Hypothalamus (tissue), 51 donors: ENCODE measurements at places on chromosomes 6 and 20.

DNA sequence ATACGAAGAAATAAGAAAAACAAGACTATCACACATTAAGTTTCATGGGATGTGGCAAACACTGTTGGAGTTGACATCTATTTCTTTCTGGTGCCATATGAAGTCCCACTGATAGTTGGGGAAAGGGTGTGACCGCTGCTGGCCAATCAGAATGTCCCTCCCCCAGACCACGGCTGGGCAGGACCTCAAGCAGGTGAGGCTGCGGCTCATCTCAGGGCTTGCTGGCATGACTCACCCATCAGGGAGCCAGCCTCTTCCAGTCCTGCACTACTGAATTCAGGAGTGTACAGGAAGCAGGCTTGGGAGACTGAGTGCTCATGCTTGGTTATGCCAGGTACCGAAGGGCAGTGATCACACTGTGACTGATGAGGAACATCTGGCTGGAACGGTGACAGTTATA lies 18.9 kb downstream of the PREP start:
- no peak for DNase-seq

DNA sequence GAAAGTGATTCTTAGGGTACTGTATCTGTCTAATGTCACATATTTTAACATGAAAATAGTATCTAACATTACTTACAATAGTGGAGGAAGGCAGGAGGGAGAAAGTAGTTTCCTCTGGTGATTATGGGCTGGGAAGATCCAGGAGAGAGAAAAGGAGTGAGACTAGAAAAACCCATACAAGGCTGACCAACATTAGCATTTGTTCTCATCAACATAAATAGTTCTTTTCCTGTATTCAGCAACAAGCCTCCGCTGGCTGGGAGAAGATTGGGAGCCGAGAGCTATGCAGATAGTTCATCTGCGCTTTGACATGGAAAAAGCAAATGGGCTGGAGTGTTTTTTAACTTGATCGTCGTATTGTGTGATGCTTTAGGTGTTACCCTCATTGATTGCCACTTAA lies 239.4 kb downstream of the PHACTR1 start:
- no peak for DNase-seq

DNA sequence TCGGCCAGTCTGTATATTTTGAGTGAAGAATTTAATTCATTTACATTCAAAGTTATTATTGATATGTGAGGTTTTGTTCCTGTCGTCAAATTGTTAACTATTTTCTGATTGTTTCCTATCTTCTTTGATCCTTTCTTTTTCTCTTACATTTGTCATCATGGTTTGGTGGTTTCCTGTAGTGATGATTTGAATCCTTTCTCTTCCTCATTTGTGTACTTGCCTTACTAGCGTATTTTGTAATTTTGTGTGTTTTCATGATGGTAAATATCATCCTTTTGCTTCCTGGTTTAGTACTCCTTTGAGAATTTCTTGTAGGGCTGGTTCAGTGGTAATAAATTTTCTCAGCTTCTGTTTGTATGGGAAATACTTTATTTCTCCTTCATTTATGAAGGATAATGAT lies 151.7 kb upstream of the CEP162 start:
- DNase-seq: no peak

DNA sequence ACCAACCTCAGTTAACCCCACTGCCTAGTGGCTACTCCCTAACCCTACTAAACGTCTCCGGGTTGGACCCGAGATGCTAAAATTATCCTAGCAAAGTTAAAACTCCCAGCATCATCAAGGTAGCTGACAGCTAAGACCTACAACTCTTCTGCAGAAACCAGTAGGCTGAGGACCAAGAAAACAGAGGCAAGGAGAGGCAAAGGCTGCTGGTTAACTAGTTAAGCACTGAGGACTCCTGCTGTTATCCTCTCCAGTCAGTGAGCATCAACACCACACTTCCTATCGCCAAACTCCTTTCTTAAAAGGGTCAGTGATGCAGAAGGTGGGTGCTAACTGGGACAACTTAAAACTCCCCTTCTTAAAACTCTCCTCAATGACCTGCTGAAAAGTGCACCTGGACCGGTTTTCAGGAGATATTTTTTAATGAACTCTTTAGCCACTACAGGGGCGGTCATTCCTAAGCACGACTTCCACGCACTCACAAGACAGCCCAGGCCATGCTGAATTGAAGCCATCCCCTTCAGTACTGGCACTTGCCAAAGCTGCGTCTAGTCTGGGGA lies 1.7 kb downstream of the TRERF1 start:
- no peak for DNase-seq

- DNase-seq: no peak
Observed at GRCh38 chr6:37840940-37841300, 21.4 kb downstream of the ZFAND3 start.

GRCh38 chr6:54236984-54237383 lies 71.3 kb upstream of the TINAG start:
- no peak for DNase-seq

GRCh38 chr6:11120271-11121005 lies 8.9 kb upstream of the ERVFRD-1 start:
- no peak for DNase-seq

GRCh38 chr20:13105864-13106457 lies 97.2 kb downstream of the SPTLC3 start:
- DNase-seq: no peak

DNA sequence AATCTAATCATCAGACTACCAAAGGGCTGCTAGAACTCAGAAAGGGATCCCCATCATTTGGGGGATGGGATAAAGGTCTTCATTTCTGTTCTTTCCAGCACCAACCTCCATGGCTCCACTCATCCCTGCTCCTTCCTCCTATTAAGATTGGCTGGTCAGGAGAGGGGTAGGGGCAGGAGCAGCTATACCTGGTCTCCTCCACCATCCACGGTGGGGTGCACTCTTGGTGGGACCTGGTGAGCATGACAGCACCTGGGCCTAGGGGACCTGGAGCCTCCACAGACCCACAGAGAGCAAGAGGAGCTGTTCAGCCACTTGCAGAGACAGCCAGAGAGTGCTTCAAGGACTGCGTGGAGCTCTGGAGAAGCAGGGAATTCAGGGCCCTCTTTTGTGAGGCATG lies 6.1 kb upstream of the ULBP2 start:
- no peak for DNase-seq

- no peak for DNase-seq
Observed at GRCh38 chr6:161134550-161135298, 139.1 kb downstream of the AGPAT4 start.

- DNase-seq: no peak
Observed at GRCh38 chr6:39778581-39779255, 13.5 kb upstream of the DAAM2 start.

DNA sequence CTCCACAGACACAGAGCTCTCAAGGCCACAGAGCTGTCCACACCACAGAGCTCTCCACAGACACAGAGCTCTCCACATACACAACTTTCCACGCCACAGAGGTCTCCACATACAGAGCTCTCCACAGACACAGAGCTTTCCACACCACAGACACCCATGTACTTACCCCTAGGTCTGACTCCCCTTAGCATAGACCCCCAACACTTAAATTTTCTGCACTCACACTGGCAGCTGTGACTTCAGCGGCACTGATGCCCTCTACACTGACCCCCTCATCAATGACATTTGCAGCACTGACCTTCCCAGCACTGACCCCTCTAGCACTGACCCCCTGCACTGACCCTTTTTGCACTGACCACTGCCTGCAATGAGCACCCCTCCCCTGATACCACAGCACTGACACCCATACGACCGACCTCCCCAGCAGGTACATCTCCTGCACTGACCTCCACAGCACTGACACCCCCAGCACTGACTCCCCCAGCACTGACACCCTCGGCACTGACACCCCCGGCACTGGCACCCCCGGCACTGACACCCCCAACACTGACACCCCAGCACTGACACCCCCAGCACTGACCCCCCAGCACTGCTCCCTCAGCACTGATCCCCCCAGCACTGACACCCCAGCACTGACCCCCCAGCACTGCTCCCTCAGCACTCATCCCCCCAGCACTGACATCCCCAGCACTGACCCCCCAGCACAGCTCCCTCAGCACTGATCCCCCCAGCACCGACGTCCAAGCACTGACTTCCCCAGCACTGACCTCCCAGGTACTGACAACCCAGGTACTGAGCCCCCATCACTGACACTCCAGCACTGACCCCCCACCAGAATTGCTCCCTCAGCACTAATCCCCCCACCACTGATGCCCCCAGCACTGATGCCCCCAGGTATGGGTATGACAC lies 56.5 kb downstream of the ERMARD start:
- no peak for DNase-seq

DNA sequence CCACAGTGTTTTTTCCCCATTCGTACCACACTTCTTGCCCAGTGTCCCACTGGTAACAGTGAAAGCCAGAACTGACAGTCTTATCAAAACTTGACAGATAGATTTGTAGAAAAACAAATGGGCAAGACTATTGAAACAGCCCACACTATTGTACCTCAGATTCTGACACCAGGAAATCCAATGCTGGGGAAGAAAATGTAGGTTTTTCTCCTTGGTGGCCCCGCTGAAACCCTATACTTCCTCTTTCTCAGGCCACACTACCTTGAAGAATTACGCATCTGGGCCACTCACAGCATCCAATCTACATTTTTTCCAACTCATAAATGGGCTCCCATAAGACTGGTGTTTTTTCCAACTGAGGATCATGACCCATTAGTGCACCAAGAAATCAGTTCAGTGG lies 90.9 kb upstream of the HDDC2 start:
- DNase-seq: no peak

GRCh38 chr6:158803733-158804143 lies 15.4 kb downstream of the EZR start:
- no peak for DNase-seq

- no peak for DNase-seq
Observed at GRCh38 chr20:41178904-41179432, 41.6 kb downstream of the PLCG1 start.

- DNase-seq: no peak
Observed at GRCh38 chr6:144360401-144360800, 75.3 kb downstream of the UTRN start.

- no peak for DNase-seq
Observed at GRCh38 chr20:4708856-4709255, 12.9 kb upstream of the PRND start.

DNA sequence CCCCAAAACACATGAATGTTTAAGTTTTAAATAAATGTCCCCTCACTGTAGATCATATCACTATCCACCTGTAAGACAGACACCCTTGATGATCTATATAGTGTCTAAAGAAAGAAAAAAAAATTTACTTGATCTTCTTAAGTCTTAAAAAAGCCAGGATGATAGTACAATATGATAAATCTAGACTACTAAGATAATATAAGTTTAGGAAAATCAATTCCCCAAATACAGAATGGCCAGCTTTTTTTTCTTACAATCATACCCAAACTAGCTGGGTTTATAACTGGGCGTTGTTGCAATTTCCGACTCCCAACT lies 14.4 kb downstream of the ZNF217 start:
- DNase-seq: no peak

DNA sequence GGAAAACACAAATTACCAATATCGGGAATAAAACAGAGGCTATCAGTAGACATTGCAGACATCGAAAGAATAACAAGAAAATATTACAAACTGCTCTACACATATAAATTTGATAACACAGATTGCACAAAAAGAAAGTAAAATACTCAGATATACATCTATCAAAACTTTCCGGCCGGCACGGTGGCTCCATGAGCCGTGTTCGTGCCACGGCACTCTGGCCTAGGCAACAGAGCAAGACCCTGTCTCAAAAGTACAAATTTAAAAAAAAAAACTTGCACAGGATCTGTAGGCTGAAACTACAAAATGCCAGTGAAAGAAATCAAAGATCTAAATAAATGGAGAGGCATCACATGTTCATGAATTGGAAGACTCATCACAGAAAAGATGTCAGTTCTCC lies 49.4 kb downstream of the SNX5 start:
- DNase-seq: no peak

DNA sequence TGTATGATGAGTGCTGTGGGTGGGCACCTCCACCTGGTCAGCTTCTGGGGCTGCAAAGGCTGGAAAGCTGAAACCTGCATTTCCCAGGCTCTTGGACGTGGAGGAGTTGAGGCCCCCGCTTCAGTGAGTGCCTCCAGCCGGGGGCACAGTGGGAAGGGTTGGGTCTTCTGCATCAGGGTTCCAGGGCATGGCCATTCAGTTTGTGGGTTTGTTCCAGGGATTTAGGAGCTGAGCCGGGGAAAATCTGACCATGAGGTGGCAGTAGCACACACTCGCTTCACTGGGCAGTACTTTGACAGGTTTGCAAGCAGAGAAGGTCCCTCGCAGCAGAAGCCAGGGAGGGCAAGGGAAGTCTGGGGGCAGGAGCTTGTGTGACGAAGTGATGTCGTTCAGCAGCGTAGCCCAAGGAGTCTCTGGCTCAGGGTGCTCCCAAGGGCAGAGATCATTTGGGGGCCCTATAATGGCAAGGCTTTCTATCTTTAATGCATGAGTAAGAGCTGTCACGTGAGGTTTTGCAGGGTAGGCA lies 69.5 kb upstream of the SULF2 start:
- no peak for DNase-seq

- DNase-seq: no peak
Observed at GRCh38 chr6:38688579-38689087, 14.3 kb downstream of the GLO1 start.

DNA sequence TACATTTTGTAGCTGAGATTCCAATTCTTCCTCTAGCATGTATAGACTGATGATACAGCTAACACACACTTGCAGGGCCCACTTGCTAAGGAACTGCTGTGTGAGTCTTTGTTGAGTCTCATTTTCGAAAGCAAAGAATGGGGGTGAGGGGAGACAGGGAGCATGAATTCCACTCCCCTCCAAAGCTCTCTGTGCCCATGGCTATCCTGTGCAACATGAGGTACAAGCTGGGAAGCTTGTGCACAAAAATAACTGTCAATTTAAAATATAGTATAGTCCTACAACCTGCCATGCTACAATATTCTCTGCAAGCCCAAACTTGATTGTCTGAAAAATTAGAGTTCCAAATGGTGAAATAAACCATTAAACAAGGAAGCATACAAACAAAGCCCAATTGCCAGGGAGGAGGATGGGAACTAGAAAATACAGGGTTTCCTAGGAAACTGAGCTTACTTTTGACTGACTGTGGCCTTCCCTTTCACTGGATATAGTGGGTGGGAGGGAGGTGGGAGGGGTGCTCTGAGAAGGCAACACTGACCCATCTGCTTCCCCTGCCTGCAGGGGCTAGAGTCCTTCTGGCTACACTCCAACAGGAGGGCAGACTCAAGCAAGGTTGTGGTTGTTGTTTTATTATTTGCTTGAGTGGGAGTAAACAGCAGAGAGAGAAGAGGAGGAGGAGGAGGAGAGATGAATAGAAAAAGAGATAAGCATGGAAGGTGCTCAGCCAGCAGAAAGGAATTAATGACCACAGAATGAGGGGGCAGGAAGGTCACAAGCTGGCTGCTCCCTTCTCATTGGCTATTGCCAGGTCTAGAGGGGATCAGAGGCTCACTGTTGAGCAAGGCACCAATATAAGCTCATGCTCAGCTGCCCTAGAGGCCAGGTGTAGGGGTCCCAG lies 84.6 kb downstream of the FYN start:
- no peak for DNase-seq
